ENCODE measurements at places on chromosomes 1 and 21.

DNA sequence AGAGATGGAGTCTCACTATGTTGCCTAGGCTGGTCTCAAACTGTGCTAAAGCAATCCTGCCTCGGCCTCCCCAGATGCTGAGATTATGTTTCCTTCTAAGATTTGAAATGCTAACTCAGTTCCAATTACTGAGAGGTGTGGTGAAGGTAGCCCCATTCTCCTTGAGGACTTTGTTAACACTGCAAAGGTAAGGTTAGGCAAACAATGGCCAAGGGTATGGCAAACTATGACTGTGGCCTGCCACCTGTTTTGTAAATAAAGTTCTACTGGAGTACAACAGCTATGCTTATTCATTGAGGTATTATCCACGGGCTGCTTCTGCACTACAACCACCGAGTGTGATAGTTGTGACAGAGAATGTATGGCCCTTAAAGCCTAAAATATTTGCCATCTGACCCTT is 9.6 kb upstream of the RIT1 start:
- H3K27me3 ChIP-seq = no peaks in the 10 kb centered on the region
- H3K36me3 ChIP-seq = peaks cover 28% of the 10 kb centered on the region
- DNase-seq = no peak
- no peak overlapping the region for H3K27ac ChIP-seq
- no peaks in the 10 kb centered on the region for H3K4me1 ChIP-seq

- no peaks in the 10 kb centered on the region for H3K36me3 ChIP-seq
- no peak overlapping the region for H3K27ac ChIP-seq
- no peak overlapping the region for H3K4me3 ChIP-seq
- no peaks in the 10 kb centered on the region for H3K4me1 ChIP-seq
- H3K27me3 ChIP-seq = no peaks in the 10 kb centered on the region
Measured at GRCh38 chr1:169309178-169310166, 58.1 kb downstream of the NME7 start.

GRCh38 chr1:232570007-232570406 is 59.9 kb downstream of the SIPA1L2 start:
- H3K36me3 ChIP-seq = peaks cover 19% of the 10 kb centered on the region
- H3K27me3 ChIP-seq = no peaks in the 10 kb centered on the region
- no peak overlapping the region for H3K27ac ChIP-seq
- no peak for DNase-seq
- no peaks in the 10 kb centered on the region for H3K4me1 ChIP-seq

- H3K27ac ChIP-seq = no peak overlapping the region
- no peak for DNase-seq
- H3K36me3 ChIP-seq = no peaks in the 10 kb centered on the region
- H3K27me3 ChIP-seq = no peaks in the 10 kb centered on the region
Measured at GRCh38 chr1:36842448-36842847, 191.9 kb downstream of the GRIK3 start.

GRCh38 chr1:185536165-185536920 is 197.8 kb upstream of the HMCN1 start:
- no peaks in the 10 kb centered on the region for H3K27me3 ChIP-seq
- H3K4me1 ChIP-seq = no peaks in the 10 kb centered on the region
- H3K27ac ChIP-seq = no peak overlapping the region
- no peaks in the 10 kb centered on the region for H3K36me3 ChIP-seq
- no peak overlapping the region for H3K4me3 ChIP-seq
- DNase-seq = no peak

DNA sequence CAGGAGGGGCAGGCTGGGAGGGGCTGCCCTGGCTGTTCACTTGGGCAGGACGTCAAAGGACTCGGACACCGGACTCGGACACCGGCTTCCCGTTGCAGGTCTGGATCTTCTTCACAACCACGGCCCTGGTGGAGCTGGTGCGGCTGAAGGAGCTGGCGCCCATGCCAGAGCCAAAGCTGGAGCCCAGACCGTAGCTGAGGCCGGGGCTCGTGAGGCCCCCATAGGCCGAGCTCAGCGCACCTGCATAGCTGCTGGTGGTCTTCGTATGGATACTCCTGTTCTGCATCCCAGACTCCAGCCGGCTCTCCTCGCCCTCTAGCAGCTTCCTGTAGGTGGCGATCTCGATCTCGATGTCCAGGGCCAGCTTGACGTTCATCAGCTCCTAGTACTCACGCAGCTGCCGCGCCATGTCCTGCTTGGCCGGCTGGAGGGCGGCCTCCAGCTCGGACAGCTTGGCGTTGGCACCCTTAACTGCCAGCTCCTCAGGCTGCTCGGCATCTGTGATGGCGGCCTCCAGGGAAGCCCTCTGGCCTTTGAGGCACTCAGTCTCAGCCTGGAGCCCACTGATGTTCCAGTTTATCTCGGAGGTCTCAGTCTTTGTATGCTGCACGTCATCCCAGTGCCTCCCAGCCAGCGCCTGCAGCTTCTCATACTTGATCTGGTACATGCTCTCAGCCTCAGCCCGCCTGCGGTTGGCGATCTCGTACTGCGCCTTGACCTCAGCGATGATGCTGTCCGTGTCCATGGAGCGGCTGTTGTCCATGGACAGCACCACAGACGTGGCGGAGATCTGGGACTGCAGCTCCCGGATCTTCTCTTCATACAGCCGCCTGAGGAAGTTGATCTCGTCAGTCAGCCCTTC is 15.1 kb upstream of the KLF17 start:
- H3K27me3 ChIP-seq = no peaks in the 10 kb centered on the region
- no peaks in the 10 kb centered on the region for H3K4me1 ChIP-seq
- H3K4me3 ChIP-seq = no peak overlapping the region
- H3K27ac ChIP-seq = no peak overlapping the region
- H3K36me3 ChIP-seq = no peaks in the 10 kb centered on the region

- H3K36me3 ChIP-seq = peaks cover 5% of the 10 kb centered on the region
- H3K4me1 ChIP-seq = no peaks in the 10 kb centered on the region
- H3K27ac ChIP-seq = no peak overlapping the region
- H3K4me3 ChIP-seq = no peak overlapping the region
- no peak for DNase-seq
- H3K27me3 ChIP-seq = no peaks in the 10 kb centered on the region
Measured at GRCh38 chr1:232426801-232427200, 203.1 kb downstream of the SIPA1L2 start.

GRCh38 chr21:42051788-42052187 is 19.3 kb upstream of the UMODL1 start:
- no peaks in the 10 kb centered on the region for H3K27me3 ChIP-seq
- H3K27ac ChIP-seq = no peak overlapping the region
- no peaks in the 10 kb centered on the region for H3K36me3 ChIP-seq
- no peak overlapping the region for H3K4me3 ChIP-seq
- H3K4me1 ChIP-seq = peaks cover 9% of the 10 kb centered on the region
- DNase-seq = no peak

DNA sequence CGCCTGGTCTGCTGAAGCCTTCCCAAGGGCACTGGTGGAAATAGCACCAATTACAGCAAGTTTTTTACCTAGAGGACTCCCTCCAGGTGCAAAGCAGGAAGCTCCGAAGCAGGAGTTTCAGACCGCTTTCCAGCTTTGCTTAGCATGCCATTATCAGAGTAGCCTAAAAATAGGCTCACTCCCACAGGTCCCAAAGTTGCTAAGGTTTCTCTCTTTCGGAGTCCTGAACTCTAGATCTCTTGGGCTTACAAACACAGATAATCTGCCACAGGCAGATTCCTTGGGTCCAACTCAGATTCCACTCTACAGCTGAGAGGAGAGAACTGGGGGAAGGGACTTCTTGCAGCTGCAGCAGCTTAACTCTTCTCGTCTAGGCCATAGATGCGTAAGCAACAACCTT is 22.5 kb downstream of the ZMYND12 start:
- H3K27me3 ChIP-seq = no peaks in the 10 kb centered on the region
- DNase-seq = no peak
- no peak overlapping the region for H3K27ac ChIP-seq
- H3K4me1 ChIP-seq = no peaks in the 10 kb centered on the region
- no peak overlapping the region for H3K4me3 ChIP-seq

- H3K36me3 ChIP-seq = no peaks in the 10 kb centered on the region
- DNase-seq = no peak
- H3K27ac ChIP-seq = peak overlapping the region; percentile 67
Measured at GRCh38 chr1:203477748-203478147, 2.1 kb downstream of the PRELP start.

GRCh38 chr1:90023691-90024090 is 28.8 kb downstream of the ZNF326 start:
- H3K27ac ChIP-seq = no peak overlapping the region
- H3K4me1 ChIP-seq = no peaks in the 10 kb centered on the region
- DNase-seq = no peak
- H3K27me3 ChIP-seq = no peaks in the 10 kb centered on the region
- H3K36me3 ChIP-seq = peaks cover 9% of the 10 kb centered on the region

DNA sequence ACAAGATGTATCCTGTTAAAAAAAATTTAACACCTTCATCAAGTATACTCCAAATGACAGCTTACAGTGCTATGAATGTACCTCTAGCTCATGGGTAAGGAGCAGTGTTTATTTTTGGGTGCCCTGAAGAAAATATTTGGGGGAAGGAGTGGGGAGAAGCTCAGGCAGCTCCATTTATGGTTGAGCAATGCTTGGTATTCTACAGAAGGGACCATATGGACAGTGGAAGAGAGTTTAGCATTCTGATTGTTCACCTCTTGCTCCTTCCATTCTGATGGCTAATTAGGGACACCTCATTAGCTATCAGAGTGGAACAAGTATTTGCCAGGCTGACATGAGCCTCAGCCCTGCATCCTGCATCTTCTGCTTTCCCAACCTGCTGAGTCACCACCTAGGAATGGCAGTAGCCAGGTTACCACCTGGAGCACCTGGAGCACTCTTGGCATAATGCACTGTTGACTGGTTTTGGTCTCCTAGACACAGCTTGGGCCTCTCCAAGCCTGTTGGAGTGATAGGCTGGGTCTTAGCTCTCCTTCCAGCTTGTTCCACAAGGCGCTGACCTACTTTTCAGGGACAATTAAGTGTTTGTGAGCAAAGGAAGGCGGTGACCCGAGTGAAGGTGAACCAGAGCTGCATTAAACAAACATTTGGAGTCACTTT is 62.0 kb upstream of the MACF1 start:
- peak overlapping the region; percentile 45 for H3K27ac ChIP-seq
- no peaks in the 10 kb centered on the region for H3K36me3 ChIP-seq
- H3K4me3 ChIP-seq = no peak overlapping the region
- peaks cover 56% of the 10 kb centered on the region for H3K4me1 ChIP-seq
- no peaks in the 10 kb centered on the region for H3K27me3 ChIP-seq

- no peak overlapping the region for H3K27ac ChIP-seq
- DNase-seq = no peak
- no peaks in the 10 kb centered on the region for H3K27me3 ChIP-seq
- no peak overlapping the region for H3K4me3 ChIP-seq
- H3K4me1 ChIP-seq = no peaks in the 10 kb centered on the region
Measured at GRCh38 chr1:65698590-65698989, 94.1 kb upstream of the PDE4B start.

DNA sequence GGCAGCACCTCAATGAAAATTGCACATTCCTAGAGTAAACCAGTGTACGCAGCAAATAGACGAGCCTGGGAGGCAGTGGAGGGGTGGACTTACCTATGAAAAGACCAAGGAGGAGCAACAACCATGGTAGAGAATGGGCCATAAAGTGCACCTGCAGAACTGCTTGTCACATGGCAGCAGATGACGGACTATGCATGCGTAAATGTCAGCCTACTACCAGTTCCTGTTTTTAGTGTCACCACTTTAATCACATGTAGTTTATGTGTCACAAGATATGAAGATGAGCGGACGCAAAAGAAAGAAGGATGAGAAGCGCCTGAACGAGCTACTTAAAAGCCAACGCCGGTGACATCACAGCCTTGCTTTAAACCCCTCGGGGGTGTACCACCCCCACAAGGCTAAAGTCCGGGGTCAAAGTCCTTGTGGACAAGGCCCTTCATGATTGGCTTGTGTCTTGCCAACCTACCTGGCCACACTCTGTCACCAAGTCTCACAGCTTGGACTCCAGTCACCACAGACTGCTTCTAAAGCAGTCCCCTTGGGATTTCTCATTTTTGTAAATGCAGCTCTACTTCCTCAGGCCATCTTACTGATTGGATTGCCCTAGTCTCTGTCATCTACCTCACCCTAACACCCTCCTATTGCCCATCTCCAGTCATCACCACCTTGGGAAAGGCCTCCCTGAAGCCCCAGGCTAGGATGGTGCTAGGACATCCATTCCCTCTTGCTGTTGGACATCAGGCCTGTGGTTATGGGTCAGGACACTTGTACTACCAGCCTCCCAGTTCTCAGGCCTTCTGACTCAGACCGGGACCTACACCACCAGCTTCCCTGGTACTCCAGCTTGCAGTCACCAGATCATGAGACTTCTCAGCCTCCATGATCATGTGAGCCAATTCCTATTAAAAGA is 6.0 kb upstream of the LY9 start:
- no peaks in the 10 kb centered on the region for H3K36me3 ChIP-seq
- no peaks in the 10 kb centered on the region for H3K27me3 ChIP-seq
- H3K27ac ChIP-seq = no peak overlapping the region
- DNase-seq = no peak

- no peaks in the 10 kb centered on the region for H3K36me3 ChIP-seq
- DNase-seq = no peak
- no peak overlapping the region for H3K27ac ChIP-seq
- peaks cover 16% of the 10 kb centered on the region for H3K4me1 ChIP-seq
- H3K4me3 ChIP-seq = no peak overlapping the region
Measured at GRCh38 chr1:159879977-159880376, 17.5 kb upstream of the VSIG8 start.

- peak overlapping the region; percentile 25 for H3K4me3 ChIP-seq
- H3K27me3 ChIP-seq = no peaks in the 10 kb centered on the region
- DNase-seq = no peak
- peaks cover 39% of the 10 kb centered on the region for H3K36me3 ChIP-seq
- H3K4me1 ChIP-seq = peaks cover 28% of the 10 kb centered on the region
Measured at GRCh38 chr21:43757601-43758000, 18.5 kb downstream of the CSTB start.

GRCh38 chr1:184563308-184563707 is 176.5 kb downstream of the C1orf21 start:
- peaks cover 42% of the 10 kb centered on the region for H3K4me1 ChIP-seq
- no peak for DNase-seq
- peaks cover 14% of the 10 kb centered on the region for H3K36me3 ChIP-seq
- H3K4me3 ChIP-seq = no peak overlapping the region
- H3K27me3 ChIP-seq = no peaks in the 10 kb centered on the region

DNA sequence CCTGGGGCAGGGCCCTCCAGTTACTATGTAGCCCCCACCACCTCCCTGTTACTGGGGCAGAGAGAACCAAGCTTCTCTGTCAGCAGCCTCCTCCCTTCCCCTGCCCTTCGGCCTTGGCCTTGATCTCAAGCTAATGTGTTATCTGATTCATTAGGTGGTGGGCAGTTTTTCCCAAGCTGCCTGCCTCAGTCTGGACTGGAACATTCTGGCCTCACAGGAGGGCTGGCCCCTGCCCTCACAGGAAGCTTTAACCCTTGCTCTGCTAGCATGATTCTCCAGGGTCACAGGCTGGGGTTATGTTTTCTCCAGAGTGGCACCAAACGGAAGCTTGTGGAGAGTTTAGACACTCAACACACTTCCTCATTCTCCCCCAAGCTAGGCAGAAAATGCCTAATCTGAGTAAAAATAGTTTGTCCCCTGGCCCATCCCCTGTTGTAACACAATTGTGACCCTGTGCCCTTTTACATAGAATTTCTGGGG is 37.2 kb upstream of the SLC6A9 start:
- DNase-seq = no peak
- H3K4me1 ChIP-seq = no peaks in the 10 kb centered on the region
- H3K27ac ChIP-seq = peak overlapping the region; percentile 54

GRCh38 chr1:43582162-43582566 is 51.5 kb downstream of the PTPRF start:
- H3K27ac ChIP-seq = peak overlapping the region; percentile 83
- H3K36me3 ChIP-seq = peaks cover 9% of the 10 kb centered on the region
- no peaks in the 10 kb centered on the region for H3K27me3 ChIP-seq
- no peak overlapping the region for H3K4me3 ChIP-seq
- H3K4me1 ChIP-seq = peaks cover 100% of the 10 kb centered on the region
- DNase-seq = no peak

Data from esophagus squamous epithelium (tissue), 5 donors.